ENCODE measurements at places on chromosomes 6 and 20.

DNA sequence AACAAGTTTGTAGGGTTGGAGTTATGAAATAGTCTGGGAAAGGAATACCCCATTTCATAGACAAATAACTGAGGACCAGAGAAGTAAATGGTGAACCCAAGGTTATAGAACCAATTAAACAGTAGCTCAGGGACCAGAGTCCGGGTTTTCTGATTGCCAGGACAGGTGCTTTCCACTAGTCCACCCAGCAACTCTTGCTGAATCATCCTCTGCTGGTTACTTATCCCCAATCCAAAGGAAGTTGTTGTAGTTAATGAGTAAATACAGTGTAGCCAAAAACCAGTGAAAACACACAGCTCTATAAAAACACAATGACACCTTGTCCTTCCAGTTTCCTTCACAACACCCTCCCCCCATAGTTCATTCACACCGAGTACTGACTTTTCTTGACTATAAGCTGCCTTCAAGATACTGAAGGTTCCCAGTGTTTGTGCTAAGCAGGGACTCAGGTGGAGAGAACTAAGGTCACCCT lies 766 bp upstream of the TINAG start:
- DNase-seq, result no peak

- no peak for DNase-seq
These were observed 526.4 kb downstream of the PRKN start for GRCh38 chr6:162200945-162201690.

DNA sequence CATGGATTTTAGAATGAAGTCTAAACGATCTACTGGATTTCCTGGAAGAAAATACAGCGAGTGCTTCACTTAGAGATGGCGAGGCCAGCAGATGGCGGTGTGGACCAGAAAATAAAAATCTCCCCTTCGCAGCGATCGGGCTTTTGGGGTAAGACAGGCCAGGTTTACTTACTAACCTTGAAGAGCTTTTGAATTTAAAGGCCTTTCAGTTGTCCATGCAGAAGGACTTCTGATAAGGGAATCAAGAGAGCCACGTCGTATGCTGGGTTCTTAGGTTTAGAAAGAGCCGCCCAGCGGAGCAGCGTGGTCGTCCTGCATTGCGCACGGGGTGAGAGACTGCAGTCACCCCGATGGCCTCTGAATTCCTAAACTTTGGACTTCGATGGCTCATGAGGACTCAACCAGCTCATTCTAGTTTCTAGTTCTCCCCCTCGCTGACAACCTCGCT lies 125.2 kb upstream of the RALGAPA2 start:
- DNase-seq, result peak; percentile 75

- peak; percentile 94 for DNase-seq
These were observed 60.3 kb upstream of the HFE start for GRCh38 chr6:26026833-26027490.

- peak; percentile 5 for DNase-seq
These were observed 847 bp upstream of the NCR2 start for GRCh38 chr6:41334482-41335040.

GRCh38 chr6:98925831-98926230 lies 21.9 kb downstream of the FBXL4 start:
- no peak for DNase-seq

DNA sequence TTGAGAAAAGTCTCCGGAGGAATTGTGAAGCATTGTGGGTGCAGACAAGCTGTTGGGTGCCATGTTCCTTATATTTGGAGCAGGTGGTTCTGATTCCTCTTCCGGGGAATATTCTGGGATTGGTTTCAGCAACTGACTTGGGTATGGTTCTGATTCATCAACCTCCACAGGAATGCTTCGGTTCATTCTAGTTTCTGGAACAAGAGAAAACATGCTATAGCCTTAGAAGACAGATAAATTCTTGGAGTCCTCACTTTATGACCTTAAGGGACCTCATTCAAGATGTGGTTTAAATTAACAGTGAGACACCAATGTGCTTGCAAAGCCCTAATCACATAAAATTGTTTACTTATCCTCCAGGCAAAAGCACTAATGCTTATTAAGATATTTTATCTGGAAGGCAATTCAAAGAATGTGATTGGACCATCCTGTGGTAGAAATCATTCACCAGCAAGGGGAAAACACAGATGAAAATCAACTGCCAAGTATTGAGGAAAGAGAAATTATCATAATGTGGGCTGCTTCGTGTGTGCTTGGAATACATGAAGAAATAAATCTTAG lies 13.7 kb downstream of the TRAF3IP2 start:
- no peak for DNase-seq

DNA sequence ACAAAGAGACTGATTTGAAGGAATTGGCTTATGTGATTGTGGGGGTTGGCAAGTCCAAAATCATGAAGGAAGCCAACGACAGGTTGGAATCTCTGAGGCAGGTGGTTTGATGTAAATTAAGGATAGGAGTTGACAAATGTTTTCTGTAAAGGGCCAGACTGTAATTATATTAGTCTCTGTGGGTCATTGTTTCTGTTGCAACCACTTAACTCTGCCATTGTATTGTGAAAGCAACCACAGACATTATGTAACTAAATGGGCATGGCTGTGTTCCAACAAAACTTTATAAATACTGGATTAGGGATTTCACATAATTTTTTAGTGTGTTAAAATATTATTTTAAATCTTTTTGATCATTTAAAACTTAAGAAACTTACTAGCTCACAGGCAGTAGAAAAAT lies 199.2 kb upstream of the MYLIP start:
- no peak for DNase-seq

GRCh38 chr20:24911461-24911860 lies 37.6 kb upstream of the CST7 start:
- peak; percentile 63 for DNase-seq

DNA sequence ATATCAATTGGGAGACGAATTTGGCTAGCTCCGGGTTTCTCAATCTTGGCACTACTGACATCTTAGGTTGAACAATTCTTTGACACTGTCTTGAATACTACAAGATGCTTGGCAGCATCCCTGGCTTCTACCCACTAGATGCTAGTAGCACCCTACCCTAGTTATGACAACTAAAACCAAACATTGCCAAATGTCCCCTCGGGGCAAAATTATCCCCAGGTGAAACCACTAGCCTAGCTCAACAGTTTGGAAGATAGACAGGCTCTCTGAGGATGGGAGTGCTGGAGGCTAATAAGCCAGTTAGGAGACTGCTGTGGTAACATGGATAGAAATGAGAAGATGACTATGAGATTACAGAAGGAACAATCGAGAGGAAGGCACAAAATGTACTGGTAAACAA lies 20.9 kb downstream of the CCNC start:
- DNase-seq, result no peak

- DNase-seq, result no peak
These were observed 2.9 kb downstream of the ISM1 start for GRCh38 chr20:13223736-13224520.

DNA sequence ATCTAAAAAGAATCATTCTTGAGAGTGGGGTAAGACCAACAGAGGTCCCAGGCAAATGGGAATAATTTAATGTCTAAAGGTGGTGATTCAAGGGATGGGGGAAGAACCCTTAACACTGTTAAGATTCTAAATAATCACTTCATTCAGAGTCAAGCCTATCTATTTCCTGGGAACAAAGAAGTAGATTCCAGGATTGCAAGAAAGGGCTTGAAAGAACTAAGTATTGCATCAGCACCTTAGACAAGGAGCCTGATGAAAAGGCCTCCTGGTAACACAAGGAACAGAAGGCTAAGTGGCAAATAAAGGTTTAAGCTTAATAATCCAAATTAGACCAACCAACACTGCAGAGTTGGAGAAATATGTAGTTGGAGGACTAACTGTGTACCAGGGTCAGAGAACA lies 620.7 kb upstream of the BTBD3 start:
- DNase-seq, result no peak

GRCh38 chr20:22582386-22582963 lies 1.9 kb downstream of the FOXA2 start:
- no peak for DNase-seq

DNA sequence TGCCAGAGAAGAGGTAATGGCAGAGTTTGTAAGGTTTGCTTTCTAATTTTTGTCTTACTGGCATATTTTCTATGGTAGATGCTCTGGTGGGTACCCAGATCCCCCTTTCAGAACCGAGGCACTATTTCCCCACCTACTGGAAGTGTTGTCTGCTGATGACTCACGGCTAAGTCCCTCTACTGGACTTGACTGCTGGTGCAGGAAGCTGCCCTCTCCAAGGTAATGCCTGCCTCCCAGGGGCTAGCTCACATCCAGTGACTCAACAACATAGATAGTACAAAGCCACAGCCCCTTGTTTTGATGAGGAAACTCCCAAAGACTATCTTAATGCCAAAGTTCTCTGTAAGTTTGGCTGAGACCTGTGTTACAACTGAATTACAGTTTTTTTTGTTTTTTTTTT lies 285.4 kb upstream of the FLRT3 start:
- DNase-seq, result no peak

DNA sequence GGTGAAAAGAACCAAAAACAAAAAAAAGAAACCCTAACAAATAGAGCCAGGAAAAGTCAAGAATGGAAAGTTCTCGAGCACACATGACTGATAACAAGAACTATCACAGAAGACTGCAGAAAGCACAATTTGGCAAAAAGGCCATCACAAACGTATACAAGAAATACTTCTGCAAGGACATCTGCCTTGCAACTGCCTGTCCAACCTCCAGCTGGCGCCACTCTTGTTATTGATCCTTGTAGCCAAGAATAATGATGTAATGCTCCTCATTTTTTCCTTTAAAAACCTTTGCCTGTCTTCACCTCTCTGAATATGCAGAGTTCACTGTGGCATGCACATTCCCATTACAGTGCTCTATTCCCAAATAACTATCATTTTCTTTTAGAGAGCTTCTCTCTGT lies 87.9 kb upstream of the BMP5 start:
- DNase-seq, result no peak

- no peak for DNase-seq
These were observed 578.5 kb downstream of the BMP2 start for GRCh38 chr20:7346026-7346425.

DNA sequence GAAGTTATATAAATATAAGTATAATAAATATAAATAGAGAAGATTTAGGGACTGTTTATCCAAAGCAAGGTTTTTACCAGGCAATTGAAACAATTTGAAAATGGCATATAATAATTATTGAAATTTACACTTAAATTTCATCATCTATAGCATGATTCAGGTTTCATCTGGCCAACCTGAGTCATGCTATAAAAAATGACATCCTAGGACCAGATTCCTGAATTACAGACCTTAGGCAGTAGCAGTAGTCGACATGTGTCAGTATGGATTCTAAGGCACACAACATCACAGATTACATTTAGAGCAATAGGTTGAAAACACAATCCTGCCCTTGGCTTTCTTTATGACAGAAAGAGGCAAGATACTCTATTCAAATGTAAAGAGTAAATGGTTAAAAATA lies 592.3 kb downstream of the PHF3 start:
- no peak for DNase-seq

- DNase-seq, result no peak
These were observed 243.5 kb upstream of the PREP start for GRCh38 chr6:105646391-105646867.

DNA sequence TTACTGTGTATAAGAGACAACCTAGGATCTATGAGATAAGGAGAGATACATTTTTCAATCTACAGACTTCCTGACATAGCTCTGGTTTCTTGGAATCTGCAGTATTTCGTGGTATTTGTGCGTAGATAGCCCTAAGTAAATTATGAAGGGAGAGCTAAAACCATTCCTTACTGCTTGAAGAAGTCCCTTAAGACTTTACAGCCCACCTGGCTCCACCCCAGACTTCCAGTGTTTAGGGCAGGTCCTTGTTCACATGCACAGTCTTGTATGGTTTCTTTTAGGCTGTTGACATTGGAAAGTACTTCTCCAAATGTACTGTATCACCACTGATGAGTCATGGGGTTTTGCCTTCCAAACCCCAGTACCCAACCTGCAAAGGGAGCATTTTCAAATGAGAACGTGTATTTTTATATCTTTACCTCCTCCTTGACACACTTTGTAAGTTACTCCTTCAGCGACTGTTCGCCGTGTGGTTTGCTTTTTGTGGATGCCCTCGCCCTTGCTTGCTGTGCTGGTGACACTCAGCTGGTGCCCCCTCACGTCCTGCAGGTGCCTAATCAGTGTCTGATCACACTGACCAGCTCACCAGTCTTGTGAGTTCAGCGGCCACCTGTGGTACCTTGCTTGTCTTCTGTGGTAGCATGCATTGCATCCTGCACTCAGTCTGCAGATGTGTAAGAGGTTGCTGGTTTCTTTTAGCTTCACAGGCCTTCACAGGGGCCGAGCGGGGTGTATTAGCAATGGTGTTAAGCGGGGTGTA lies 73.3 kb downstream of the IGF2R start:
- no peak for DNase-seq

DNA sequence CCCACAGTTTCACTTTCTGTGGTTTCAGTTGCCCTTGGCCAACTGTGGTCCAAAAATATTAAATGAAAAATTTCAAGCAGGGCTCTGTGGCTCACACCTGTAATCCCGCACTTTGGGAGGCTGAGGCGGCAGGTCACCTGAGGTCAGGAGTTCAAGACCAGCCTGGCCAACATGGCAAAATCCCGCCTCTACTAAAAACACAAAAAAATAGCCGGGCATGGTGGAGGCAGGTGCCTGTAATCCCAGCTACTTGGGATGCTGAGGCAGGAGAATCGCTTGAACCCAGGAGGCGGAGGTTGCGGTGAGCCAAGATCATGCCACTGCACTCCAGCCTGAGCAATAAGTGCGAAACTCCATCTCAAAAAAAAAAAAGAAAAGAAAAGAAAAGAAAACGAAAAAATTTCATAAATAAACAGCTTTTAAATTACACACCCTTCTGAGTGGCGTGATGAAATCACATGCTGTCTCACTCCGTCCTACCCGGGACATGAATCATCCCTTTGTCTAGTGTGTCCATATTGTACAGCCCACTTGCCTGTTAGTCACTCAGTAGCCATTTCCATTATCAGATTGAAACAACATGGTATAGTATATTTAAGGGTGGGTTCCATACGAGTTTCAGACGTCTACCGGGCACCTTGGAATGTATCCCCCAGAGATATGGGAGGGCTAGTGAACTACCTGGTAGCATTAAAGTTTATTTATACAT lies 11.7 kb downstream of the PTPRK start:
- DNase-seq, result no peak

DNA sequence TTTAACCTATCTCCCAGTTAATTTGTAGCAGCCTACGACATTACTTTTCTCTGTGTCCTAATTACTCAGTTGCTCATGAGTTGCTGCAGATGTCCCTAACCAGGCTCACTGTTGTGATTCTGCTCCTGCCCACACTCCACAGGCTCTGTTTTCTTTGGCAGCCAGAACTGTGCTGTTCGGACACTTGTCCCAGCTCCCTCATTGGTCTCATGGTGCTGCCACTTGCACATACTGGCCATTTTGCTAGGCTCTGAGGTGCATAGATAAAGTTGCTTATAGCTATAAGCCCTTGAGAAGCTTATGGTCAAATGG lies 55.0 kb downstream of the NOX3 start:
- DNase-seq, result no peak
